ENCODE measurements at places on chromosomes 12 and 14.

DNA sequence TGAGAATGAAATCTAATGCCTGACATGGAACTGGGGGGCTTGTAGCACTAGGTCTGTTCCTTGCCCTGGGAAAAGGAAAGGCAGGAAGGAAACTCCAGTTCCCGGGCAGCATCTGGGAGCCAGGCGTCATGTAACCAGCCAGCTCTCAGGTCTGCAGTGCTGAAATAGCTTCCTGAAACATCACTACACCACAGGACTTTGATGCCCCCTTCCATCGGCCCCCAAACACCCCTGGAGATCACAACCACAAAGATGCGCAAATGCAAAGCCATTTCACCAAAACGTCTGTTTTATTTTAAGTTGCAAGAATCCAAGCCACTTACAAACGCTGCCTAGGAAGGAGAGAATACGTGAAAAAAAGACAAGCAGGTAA lies 40.9 kb downstream of the KCTD10 start:
- DNase-seq: no peak

- DNase-seq: no peak
These were observed 3.3 kb upstream of the GALC start for GRCh38 chr14:87996291-87996592.

- peak; percentile 2 for DNase-seq
These were observed 916 bp upstream of the CHPT1 start for GRCh38 chr12:101696251-101697196.

DNA sequence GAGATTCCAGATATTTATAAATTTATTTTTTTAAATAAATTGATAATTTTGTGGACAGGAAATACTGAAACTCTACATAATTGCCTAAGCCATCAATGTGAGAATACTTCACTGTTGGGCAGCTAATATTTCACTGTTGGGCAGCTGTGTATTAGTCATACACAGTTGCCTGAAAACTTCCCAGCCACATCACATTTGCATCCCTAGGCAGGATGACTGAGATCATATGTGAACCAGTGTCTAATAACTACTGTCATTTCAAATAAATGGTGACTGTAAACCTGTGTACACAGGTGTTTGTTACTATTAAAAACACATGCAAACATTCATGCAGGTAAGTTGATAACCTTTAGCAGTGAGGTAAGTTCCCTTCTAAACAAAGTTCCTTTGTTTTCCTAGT lies 43.9 kb downstream of the TMTC3 start:
- no peak for DNase-seq

GRCh38 chr12:112164011-112164660 lies 38.8 kb downstream of the TRAFD1 start:
- no peak for DNase-seq

GRCh38 chr14:70045844-70046535 lies 142.8 kb downstream of the SLC8A3 start:
- peak; percentile 20 for DNase-seq

DNA sequence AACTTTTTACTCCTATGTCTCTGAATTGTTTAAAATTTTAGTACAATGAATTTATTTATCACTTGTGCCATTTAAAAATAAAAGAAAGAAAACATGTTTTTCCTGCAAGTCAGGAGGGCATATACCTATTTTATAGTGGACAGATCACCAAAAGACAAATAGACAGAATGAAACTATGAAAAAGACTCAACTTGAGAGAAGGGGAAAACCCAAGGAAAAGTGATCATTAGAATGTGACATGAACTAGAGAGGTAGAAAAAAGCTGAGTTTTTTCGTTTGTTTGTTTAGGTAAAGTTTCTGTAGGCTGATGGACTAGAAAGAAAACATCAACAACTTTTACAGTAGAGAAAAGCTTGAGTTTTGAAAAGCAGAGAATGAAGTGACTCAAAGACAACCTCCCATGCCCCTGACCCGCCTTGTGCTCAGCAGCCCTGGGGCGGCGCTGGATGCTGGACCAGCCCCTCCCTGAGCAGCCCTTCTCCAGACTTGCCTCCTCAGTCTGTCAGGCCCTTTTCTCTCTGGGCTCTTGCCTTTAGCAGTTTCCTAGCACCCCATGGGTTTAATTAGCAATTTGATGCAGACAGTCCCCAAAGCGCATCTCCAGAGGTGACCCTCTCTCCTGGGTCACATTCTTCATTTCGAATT lies 95.1 kb upstream of the ARID2 start:
- DNase-seq: no peak

DNA sequence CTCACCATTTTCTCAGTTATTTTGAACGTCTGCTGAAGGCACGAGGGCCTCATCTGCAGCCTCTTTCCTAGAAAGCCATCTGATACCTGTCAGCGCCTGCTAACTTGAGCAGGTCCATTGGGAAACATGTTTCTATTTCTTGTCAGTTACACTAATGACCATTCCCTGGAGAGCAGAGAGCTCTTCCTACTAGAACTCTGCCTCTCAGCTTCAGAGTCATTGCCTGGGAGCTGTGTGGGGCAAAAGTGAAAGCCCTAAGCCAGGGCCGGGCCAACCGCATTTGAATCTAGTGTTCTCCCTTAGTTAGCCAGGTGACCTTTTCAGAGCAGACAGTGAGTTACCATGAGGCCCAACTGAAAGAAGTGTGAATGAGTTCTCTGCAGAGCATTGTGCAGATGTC lies 135.8 kb downstream of the EML1 start:
- DNase-seq: no peak

DNA sequence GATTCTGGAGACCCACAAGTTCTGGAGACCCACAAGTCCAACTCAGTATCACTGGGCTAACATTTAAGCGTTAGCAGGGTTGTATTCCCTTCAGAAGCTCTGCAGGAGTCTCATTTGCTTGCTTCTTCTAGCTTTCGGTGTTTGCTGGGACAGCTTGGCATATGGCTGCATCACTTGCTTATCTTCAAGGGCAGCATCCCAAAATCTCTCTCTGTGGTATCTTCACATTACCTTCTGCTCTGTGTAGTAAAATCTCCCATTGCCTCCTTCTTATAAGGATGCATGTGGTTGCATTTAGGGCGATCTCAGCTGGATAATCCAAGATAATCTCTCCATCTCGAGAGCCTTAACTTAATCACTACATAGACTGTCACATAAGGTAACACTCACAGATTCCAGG lies 7.3 kb upstream of the CNTN1 start:
- DNase-seq: no peak

DNA sequence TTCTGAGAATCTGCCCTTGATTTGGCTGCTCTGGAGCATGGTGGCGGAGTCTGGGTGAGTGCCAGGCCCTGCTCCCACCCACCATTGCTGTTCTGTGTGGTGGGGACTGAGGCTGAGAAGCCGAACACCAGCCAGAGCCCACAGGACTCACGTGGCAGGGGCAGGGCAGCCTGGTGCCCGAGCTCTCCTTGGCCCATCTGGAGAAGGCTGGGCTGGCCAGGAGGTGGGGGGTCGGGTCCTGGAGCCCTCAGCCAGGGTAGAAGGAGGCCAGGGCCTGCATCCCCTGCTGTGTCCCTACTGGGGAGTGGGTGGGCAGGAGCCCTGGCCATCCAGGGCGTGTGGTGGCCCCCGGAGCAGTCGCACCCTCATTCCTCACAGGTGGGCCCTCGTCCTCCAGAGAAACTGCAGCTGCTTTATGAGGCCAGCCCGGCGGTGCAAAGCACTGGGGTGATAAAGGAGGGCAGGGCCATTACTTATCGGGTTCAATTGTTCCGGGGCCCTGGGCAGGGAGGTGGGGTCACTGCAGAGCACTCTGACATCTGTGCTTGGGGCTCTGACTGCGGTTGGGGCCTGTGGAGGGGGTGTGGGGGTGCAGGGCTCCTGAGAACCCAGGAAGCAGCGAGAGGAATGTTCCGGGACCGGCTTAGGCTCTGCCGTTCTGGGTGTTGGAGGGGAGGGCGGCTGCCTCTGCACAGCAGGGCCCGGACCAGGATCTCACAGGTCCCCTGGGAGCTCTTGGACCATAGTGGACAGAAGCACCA lies 217.5 kb upstream of the C14orf180 start:
- DNase-seq: no peak

DNA sequence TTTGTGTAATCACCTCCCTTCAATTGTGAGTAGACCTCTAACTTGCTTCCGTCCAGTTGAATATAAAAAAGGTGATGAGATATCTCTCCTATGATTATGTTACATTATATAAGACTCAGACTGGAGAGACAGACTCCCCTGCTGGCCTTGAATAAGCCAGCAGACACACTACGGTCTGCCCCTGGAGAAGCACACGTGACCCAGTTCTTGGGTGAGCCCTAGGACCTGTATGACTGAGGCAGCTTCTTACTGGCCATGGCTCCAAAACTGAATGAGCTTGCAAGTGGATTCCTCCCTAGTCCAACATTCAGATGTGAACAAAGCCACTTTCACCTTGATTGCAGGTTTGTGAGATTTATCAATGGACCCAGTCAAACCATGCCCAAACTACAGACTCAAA lies 427.9 kb upstream of the DCN start:
- no peak for DNase-seq

- no peak for DNase-seq
These were observed 5.0 kb upstream of the CTDSP2 start for GRCh38 chr12:57851552-57851951.

- DNase-seq: no peak
These were observed 2.1 kb downstream of the VASH1 start for GRCh38 chr14:76763096-76764041.

DNA sequence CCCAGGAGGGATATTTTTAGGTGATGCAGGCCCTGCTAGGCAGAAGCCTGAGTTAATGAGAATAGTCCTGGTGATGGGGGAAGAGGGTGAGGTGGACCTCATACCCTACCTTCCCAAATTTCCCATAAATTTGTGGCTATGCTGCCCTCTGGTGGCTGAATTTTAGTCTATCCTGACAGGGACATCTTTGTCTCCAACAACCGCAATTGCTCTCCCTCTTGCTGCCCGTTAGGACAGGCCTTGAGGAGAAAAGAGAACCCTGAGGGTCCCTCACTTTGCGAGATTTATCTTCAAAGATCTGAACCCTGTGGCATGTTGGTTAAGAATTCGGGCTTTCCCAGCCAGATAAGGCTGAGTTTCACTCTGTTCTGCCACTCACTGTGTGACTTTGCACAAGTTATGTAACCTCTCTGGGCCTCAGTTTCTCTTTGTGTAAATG lies 9.8 kb upstream of the ZNF385A start:
- DNase-seq: no peak

DNA sequence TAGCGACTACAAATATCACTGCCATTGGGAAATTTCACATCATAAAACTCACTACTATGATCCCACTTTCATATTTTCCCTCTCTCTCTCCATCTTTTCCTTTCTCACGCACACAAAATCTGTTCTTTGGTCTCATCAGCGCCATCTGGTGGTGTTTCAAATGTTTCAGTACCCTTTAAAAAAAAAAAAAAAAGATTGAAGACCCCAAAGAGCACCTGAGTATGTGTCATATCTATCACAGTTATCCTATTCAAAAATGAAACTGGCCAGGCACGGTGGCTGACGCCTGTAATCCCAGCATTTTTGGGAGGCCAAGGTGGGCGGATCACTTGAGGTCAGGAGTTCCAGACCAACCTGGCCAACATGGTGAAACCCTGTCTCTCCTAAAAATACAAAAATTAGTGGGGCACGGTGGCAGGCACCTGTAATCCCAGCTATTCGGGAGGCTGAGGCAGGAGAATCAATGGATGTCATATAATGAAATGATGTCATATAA lies 72.4 kb downstream of the TTC9 start:
- peak; percentile 29 for DNase-seq

DNA sequence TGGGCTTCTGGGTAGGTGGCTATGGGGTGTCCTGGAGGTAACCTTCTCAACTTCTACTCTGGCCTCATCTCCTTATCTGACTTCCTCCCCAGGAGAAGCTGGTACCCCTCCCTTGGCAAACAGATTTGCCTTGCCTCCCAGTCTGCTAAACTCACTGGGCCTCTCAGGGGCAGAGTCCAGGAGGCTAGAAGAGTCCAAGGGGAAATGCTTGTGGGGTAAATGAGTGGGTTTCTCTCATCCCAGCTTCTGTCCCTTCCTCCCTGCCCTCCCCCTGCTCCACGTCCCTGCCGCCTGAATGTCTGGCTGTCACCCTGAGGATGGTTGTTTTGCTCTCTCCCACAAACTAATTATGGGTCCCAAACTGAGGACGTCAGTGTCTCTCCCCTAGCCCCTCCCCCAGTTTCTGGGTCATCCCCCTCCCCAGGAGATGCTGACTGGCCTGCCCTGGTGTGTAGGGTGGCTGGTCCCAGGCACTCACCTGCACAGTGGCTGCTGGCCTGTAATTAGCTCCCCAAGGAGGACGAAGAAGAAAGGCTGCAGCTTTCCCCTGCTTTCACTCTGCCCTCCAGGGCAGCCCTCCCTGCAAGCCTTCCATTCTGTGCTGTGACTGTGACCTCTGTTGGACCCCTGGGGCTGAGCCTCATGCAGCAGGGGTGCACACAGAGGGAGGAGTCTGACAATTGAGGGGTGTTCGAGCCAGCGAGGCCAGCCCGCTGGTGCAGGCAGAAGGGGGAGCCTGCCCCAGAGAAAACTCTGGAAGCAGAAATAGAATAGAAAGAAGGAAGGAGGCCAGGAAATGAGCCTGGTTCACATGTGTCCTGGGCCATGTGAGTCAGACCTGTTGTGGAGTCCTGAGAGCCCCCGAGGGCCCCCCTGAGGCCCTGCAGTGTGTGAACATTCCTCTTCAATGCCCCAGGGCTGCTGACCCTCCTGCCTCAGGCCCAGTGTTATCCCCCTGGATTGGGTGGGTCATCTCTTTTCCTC lies at the start of gene LRP1-AS:
Gene LRP1-AS, minus strand, starts transcription at position 659 of the 984 bp plus-strand sequence.
- DNase-seq: no peak

GRCh38 chr14:56044196-56044595 lies 74.0 kb upstream of the PELI2 start:
- no peak for DNase-seq

DNA sequence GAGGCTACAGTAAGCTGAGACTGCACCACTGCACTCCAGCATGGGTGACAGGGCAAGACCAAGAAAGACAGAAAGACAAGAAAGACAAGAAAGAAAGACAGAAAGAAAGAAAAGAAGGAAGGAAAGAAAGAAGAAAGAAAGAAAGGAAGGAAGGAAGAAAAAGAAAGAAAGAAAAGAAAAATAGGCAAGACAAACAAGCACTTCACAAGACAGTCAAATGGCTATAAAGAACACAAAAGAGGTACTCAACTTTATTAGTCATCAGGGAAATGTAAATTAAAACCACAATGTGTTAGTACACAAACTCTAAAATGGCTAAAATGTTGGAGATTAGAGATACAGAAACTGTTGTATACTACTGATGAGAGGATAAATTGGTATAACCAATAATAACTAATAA lies 6.6 kb downstream of the ATXN3 start:
- no peak for DNase-seq

DNA sequence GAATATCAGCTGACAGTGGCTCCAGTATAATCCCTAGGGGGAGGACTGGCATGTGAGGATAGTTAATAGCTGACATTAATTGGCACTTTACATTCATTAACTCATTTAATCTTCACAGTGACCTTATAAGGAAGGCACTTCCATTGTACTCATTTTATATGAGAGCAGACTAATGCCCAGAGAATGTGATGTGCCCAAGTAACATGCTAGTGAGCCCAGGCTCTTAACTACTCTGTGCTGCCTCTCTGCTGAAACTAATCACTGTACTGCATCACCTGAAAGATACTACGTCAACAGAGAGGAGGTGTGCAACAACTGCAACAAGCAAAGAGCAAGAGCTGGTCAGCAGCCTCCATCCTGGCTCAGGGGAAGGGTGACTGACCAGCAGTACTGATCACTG lies 40.1 kb downstream of the GALNT4 start:
- DNase-seq: no peak

Data from activated naive CD8-positive, alpha-beta T cell treated with anti-CD3 and anti-CD28 coated beads for 36 hours (primary cell).